ENCODE measurements at places on chromosomes 5 and 9.

- no peak for DNase-seq
Observed at GRCh38 chr5:172617817-172618216, 23.2 kb upstream of the NEURL1B start.

DNA sequence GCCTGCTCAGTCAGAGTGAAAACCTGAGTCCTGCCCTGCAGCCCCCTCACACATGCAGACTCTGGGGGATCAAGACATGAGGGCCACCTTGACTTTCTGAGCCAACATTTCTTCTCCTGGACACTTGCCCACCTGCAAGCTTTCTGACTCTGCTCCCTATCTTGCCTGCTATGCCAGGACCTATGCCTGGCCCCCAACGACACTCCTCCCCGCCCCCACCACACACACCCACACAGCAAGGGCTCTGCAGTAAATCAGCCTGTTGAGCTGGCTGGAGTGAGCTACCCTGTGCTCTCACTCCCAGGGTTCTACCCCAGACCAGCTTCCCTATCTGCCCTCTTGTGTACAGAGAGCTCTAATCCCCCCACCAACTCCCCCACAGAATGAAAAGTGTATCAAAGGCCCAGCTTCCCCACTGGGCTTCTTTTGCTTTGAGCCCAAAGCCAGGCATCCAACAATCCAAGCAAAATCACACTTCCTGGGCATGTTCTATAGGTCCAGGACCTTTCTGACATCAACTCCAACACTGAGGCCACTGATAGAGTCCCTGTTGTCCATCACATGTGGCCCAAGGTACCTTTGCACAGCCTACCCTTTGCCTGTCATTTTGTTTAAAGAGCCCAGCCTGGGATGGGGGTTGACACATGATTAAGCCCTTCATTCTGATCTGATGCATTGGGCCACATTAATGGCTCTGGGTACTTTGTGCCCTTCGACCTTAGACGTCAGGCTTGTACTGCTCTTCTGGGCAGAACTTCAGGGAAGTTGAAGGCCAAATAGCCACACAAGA, 7.2 kb downstream of the PDLIM4 start:
- no peak for DNase-seq

GRCh38 chr9:119020284-119020683, 349.0 kb downstream of the BRINP1 start:
- DNase-seq = no peak

DNA sequence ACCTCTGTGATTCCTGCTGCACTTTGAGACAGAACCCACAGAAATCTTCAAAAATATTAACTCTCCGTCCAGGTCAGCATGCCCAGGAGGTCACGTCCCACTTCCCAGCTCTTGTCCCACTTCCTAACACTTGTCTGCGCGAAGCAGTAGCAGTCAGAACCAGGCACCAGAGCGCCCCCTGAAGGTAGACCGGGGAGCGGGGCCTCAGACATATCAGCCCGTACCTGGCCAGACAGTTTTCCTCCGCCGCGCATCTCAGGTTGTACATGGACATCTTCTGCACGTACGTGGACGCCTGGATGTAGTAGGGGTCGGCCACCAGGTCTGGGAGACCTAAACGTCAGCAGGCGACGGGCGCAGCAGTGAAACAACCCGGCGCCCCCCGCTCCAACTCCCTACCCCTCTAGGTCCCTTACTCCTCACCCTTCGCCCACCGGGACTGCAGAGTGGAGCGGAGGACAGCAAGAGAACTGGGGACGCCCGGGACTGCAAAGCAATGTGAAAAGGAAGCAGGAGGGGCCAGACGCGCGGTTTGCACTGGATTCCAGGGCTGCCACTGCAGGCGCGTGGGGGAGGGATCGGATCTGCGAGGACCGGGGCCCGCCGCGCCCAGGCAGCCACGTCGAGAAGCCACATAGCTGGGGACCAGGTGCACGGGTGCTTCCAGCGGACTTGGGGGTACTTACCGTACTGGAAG, 1.2 kb downstream of the LOX start:
- DNase-seq = no peak

DNA sequence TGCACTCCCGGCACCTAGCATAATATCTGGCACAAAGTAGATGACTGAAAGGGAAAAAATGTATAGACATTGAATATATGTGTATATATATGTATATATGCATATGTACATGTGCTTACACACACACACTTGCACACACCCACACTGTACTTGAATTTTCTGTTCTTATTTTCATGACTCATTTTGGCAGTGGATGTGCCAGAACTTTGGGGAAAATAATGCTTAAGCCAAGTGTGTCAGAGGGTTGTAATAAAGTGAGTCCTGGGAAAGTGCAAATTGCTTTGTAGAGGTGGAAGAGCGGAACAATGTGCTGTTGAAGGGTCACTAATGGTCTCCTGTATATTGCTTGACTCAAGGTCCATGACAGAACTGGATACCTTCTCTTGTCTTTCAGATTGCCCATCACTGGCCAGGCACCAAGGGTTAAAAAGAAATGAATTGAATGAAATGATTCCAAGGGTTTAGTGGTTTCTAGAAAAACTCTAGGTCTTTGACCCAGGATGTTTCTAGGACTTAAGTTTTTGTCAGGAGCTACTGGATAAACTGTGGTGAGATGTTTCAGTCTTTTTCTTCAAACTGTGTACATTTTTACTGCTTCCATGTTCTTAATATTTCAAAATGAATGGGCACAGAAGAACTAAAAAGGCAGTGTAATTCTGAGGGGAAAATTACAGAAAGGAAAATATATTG, 129.9 kb upstream of the MOCS2 start:
- no peak for DNase-seq

DNA sequence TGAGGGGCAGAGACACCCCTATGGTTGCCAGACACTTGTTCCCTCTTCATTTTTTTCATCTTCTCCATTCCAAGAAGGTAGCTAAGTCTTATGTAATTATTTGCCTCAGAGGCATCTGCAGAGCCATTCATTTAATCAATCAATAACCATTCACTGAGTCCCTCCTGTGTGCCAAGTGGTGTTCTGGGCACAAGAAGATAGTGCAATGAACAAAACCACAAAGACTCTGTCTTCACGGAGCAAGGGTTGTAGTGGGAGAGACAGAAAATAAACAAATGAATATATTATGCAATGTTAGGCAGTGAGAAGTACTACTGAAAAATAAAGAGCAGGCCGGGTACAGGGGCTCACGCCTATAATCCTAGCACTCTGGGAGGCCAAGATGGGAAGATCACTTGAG, 41.4 kb upstream of the CTNNA1 start:
- no peak for DNase-seq

GRCh38 chr5:153903321-153903720, 135.4 kb downstream of the FAM114A2 start:
- no peak for DNase-seq

DNA sequence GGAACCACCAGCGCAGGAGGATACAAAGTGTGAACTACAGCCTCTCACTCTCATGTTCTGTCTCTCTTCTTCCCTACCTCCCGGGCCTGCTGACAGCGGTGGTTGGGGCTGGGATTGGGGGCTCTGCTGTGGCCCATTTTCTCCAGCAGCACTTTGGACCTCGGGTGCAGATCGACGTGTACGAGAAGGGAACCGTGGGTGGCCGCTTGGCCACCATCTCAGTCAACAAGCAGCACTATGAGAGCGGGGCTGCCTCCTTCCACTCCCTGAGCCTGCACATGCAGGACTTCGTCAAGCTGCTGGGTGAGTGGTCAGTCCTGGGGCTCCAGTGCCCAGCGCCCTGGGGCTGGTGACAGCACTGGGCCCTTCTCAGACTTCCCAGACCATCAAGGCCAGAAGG, 4.7 kb downstream of the PCYOX1L start:
- DNase-seq = no peak

All from stimulated activated CD8-positive, alpha-beta memory T cell treated with anti-CD3 and anti-CD28 coated beads, Interleukin-4, amount 100 ng/mL, for 1 hour (primary cell).